T-helper 22 cell (primary cell): ENCODE measurements at places on chromosomes 7 and 10.

GRCh38 chr7:47815867-47816266, 132.4 kb downstream of the PKD1L1 start:
- no peak for DNase-seq

GRCh38 chr7:134766779-134767519, 12.5 kb upstream of the CALD1 start:
- no peak for DNase-seq

- DNase-seq, result no peak
These were observed 77.5 kb downstream of the FOXL3 start for GRCh38 chr7:367351-367901.

DNA sequence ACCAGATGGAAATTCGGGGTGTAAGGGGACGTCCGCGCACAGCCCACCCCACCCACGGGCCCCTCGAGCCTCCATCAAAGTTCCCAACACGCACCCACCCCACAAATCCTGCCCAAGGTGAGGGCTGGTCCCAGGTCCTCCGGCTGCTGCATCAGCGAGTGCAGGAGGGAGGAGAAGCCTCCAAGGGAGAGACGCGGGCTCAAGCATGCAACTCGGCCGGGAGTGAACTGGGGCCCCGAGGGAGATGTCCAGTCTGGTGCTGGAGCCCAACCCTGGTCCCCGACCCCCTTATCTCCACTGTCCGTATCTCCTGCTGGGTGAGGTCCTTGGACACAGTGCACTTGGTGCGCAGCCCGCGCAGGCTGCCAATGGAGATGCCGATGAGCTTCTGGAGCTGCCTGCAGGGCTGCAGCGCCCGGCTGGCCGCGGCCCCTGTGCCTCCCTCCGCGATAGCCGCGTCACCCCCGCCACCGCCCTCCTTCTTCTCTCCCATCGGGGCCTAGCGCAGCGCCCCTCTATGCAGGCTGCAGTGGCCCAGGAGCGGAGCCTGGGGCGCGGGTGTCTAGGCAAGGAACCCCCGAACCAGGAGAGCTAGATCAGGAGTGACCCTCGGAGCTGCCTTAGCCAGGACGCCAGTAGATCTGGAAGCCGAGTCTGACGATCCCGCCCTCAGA, 489.2 kb downstream of the ZNF33B start:
- DNase-seq, result no peak

DNA sequence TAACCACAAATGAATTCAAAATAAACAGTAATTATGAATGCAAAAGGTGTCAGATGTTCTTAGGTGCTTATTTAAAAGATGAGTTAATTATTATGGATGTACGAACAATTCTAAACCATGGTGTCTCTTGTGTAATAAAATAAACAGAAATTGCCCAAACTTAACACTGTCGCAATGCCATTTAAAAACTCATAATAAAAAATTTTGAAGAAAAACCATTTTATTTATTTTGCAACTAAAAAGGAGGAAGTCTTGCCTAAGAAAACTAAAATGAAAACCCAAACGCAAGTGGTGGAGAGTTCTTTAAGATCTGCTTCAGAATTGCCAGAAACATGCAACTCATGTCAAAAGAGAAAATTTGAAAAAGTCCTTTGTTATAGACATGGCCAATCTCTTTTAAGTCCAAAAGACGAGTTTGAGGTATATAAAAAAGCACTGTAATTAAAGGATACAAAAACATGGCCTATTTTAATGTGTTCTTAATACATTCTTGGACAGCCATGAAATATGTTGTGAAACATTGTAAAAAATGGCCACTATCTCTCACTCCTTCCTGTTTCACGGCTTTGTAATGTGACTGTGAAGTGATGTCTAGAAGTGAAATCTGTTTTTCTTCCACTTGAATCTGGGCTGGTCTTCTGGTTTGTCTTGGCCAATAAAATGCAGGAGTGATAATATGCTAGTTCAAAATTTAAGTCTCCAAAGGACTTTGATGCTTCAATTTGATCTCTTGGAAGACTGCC, 322.9 kb downstream of the PRPF18 start:
- no peak for DNase-seq

GRCh38 chr7:46537191-46537905, 616.3 kb upstream of the IGFBP3 start:
- no peak for DNase-seq

- no peak for DNase-seq
These were observed 50.5 kb downstream of the STRA8 start for GRCh38 chr7:135283959-135284638.

DNA sequence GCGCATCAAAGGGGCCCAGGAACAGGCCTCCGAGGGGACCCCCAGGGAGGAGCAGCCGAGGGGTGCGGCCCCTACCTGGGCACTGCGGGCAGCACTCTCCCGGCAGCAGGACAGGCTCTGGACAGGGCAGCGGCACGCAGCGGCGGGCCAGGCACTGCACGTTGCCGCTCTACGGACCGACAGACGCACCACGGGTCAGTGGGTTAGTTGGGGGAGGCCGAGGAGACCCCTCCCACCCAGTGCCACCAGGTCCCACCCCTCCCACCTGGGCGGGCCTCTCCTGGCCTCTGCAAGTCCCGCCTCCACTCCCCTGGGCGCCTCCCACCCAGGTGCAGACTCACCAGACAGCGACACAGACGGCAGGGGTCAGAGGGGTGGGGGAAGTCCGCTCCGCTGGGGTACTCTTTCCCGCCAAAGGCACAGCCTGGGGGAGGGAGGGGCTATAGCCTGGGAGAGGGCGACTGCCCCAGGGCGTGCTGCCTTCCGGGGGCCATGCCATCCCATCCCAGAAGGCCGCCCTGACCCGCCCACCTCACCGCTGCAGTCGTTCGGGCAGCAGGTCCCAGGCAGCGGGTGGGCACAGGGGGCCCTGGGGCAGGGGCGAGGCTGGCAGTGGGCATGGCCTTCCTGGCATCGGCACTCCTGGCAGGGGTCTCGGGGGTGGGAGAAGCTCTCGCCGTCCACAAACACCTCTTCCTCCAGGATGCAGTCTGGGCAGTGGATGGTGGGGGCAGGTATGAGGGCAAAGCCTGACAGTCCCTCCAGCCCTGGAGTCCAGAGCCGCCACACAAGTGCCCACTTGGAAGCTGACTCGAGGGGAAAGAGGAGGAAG, 19.2 kb downstream of the KCP start:
- no peak for DNase-seq

DNA sequence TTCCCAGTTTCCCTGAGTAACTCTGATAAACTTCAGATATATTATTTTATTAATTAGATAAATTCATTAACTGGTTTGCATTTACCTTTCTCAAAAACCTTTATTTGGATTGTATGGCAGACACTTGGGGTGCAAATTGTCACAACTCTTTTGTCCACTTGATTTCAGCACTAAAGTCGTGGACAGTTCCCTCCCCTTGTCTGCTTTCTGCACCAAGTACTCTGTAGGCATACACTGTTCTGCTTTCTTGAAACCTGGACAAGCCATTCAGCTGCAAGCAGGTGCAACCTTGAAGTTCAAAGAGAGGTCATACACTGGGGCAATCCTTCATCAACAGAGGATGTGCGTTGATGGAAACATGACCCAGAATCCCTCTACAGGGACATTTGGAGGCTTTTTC, 162.9 kb downstream of the ARL5B start:
- DNase-seq, result no peak

- no peak for DNase-seq
These were observed 96.1 kb downstream of the PDGFA start for GRCh38 chr7:423312-424260.

- no peak for DNase-seq
These were observed 179.0 kb downstream of the DGKI start for GRCh38 chr7:137667633-137668387.

GRCh38 chr7:26792576-26792975, 71.8 kb downstream of the SKAP2 start:
- DNase-seq, result no peak

DNA sequence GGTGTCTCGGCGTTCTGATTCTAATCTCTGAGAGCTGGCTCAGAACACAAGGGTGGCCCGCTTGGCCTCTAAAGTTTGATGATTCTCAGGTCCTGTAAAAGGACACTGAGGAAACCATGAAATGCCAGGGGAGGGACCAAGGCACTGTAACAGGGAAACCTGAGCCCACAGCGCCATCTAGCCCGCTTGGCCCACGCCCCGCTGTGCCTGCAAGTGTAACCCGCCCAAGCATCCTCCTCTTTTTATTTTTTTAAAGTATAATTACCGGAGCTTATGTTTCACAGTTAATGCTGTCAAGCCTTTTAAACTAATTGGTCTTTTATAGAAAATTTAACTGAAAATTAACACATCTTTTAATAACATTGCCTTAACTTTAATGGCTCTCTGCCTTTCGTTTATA, 734.7 kb downstream of the KCNMA1 start:
- DNase-seq, result no peak

- no peak for DNase-seq
These were observed 83.5 kb downstream of the OTUD1 start for GRCh38 chr10:23522345-23522744.

DNA sequence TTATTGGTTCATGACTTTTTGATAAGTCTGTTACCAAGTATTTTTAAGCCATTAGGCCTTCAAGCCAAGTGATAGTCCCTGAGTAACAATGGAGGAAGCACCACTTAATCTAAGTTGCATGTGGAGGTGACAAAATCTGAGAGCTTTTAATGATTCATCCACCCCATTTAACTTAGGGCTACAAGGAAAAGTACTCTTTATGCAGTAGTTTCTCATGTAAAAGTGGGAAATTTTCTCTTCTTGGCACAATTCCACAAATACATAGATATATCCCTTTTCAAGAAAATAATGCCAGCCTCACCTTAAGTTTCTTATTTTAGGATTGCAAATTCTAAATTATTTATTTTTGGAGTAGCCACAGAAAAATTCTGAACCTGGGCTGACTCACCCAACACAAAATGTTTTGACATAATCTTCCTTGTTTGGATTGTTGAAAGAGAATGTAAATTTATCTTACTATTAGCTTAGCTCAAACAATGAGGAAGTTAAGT, 85.7 kb downstream of the SUGCT start:
- no peak for DNase-seq

- DNase-seq, result no peak
These were observed 45.7 kb upstream of the PTPRN2 start for GRCh38 chr7:158633055-158633956.

DNA sequence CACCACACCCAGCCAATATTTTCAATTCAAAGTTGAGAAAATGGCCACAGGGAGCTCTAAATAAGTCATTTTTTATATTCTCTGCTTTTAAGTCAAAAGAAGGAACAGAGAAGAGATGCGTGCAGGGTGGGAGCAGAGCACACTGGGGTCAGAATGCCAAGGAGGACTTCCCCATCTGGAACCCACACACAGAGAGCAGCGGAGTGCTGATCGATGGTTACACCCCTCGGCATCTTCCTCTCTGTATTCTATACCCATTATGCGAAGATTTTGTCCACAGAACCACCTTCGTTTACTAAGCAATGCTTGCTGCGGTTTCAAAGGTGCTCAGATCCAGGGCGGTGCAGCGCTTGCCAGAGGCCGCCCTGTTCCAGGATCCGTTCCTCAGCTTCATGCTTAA, 91.3 kb upstream of the RHEB start:
- no peak for DNase-seq

DNA sequence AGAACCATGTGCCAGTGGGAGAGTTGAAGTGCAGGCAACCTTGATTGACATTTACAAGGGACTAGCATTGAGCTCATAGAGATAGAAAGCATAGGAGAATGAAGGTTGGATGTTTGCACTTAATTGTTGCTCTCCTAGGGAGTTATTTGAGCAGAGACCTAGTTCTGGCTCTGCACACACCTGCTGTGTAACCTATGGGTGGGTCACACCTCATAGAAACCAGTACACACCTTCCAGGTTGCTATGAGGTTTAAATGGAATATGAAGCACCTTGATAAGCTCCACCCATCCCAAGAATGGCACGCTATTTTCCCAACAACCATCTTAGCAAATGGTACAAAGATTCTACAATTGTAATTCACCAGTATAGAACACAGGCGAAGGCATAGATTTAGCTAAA, 86.2 kb upstream of the AOAH start:
- DNase-seq, result no peak
